Caco-2 (cell line): ENCODE measurements at places on chromosomes 12 and 14. TPM values are rescaled to one million over a fixed set of nuclear protein-coding genes. Genes with fewer than 3 reads are reported as not detected.

DNA sequence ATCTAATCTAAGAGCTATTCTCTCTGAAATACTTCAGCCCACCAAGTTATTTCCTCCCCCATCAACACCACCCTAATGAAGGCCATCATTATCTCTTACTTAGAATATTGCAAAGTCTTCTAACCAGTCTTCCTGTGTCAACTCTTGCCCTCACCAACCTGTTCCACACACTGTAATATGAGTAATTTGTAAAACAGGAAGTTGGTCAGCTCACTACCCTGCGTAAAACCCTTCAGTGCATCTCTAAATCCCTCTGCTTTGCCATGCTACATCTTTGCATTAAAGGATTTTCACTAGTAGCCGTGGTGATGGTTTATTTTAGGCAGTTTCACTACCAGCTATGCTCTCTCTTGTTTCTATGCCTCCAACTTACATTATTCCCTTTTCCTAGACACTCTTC, 70.0 kb downstream of the KIF21A start:
- no peak for DNase-seq
- no peak overlapping the region for H3K4me3 ChIP-seq
- no peak overlapping the region for H3K27ac ChIP-seq
- no peaks in the 10 kb centered on the region for H3K27me3 ChIP-seq
- H3K4me1 ChIP-seq, result peaks cover 16% of the 10 kb centered on the region

- H3K4me3 ChIP-seq, result no peak overlapping the region
- H3K27ac ChIP-seq, result no peak overlapping the region
- no peaks in the 10 kb centered on the region for H3K36me3 ChIP-seq
- H3K27me3 ChIP-seq, result no peaks in the 10 kb centered on the region
- no peak for DNase-seq
- H3K4me1 ChIP-seq, result no peaks in the 10 kb centered on the region
Measured at GRCh38 chr12:95424271-95424994, 49.5 kb upstream of the METAP2 start.

TCL1B gene
- total RNA-seq, result not detected in 2 replicates

JDP2 gene
- total RNA-seq, result 95.7 TPM in 2 replicates
